ENCODE measurements at places on chromosomes 1 and 21.

DNA sequence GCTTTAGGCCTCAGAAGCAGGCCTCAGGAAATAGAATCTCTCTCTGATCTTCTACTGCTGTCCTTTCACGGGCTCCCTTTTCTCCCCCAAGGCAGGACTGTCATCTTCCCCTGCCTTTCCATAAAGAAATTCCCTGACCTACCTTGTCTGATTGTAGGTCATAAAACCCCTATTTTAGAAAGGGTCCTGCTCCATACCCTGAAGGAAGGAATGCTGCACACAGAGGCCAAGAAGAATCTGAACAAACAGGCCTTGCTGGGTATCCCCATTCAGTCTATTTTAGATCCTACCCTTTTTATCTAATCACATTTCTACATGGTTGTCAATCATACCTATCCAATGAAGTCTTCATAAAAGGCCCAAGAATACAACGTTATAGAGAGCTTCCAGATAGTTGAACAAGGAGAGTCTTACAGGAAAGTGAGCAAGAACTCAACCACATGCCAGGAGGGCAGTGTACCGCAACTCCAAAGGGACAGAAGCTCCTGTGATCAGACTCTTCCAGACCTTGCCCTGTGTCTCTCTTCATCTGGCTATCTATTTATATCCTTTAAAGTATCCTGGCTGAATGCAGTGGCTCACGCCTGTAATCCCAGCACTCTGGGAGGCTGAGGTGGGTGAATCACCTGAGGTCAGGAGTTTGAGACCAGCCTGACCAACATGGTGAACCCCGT is 93.1 kb downstream of the SLC16A1 start:
- DNase-seq: no peak

- DNase-seq: peak; percentile 42
Measured at GRCh38 chr1:2148691-2149090, 45.9 kb downstream of the FAAP20 start.

DNA sequence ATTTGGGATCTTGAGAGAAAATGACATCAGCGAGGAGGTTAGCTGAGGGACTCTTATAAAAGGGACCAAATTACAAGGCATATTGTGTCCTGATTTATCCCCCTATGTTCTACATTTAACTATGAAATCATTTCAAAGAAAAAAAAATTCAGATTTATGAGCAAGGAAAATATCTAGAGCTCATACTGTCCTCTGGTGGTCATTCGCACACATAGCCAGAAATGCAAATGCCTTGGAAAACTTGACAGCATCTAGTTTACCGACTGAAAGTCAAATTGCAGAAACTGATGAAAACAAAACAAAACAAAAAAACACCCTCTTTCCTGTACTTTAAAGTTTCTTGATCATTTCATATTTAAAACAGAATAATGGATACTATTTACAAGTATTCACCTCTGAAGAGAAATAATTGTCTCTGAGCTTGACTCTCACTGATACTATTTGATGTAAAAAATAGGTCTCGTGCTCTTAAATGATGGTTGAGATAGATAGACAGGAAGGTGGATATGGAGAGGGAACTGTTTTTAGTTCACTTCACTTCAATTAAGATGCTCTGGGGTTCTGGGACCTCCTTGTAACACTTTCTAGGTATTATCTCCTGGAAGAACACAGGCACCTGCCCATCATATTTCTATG is 253.8 kb downstream of the PCP4 start:
- no peak for DNase-seq

GRCh38 chr1:16111771-16112595 is 38.5 kb upstream of the FAM131C start:
- DNase-seq: no peak

- no peak for DNase-seq
Measured at GRCh38 chr1:185215911-185216310, 58.9 kb downstream of the SWT1 start.

- DNase-seq: no peak
Measured at GRCh38 chr1:23018661-23019093, 591 bp upstream of the KDM1A start.

GRCh38 chr1:218971156-218971555 is 202.5 kb upstream of the LYPLAL1 start:
- no peak for DNase-seq

DNA sequence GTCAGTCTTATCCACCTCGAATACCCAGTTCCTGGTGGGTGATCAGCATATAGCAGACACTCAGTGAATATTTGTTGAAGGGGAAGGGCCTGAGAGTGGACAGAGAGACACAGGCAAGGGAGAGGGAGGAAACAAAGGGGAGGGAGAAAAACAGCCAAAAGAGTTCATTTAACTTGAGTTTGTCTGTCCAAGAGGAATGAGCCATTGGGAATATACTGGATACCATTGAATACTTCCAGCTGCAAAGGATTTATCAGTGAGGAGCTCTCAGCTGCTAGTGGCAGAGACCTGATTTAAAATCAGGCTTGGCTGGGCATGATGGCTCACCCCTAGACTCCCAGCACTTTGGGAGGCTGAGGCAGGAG is 11.5 kb upstream of the BGLAP start:
- DNase-seq: no peak

DNA sequence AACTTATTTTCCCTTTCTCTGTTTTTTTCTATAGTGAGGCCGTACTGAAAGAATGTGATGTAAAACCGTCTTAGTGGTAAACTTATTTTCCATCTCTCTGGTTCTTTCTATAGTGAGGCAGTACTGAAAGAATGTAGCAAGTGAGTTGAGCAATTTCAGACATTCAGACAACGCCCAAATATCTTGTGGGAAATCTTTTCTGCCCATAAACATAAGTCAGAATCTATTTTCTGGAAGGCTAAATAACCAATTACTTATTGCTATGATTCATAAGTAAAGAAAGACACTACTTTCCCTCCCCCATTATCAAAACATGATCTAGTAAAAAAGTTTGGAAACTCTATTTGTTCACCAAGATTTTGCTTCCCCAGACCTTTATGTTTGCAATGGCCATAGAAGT is 18.8 kb upstream of the SCCPDH start:
- no peak for DNase-seq

GRCh38 chr1:228270032-228270431 is 62.2 kb downstream of the OBSCN start:
- peak; percentile 55 for DNase-seq

GRCh38 chr1:6041432-6042062 is 4.1 kb upstream of the KCNAB2 start:
- no peak for DNase-seq

- DNase-seq: no peak
Measured at GRCh38 chr1:223423641-223424233, 30.5 kb downstream of the CCDC185 start.

- DNase-seq: no peak
Measured at GRCh38 chr21:35198982-35199732, 150.1 kb upstream of the RUNX1 start.

GRCh38 chr1:202809597-202810159 is 1.1 kb upstream of the PCAT6 start:
- DNase-seq: no peak

GRCh38 chr21:35336534-35336933 is 287.4 kb upstream of the RUNX1 start:
- DNase-seq: no peak

DNA sequence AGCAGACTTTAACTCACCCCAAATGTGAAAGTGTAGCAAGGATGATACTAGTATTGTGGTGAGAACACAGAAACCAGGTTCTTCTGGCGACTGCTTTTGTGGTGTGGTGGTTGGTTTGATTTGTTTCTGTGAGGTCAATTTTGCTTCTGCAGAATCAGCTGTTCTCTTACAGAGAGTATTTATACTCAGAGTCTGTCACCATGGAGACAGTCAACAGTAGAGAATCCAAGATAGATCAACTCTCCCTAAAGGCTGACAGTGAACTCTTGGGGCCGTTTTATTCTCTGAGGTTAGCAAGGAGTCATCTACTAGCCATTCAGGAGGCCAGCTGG is at the start of gene CFAP107:
Gene CFAP107, plus strand, starts transcription at position 209 of the 332 bp plus-strand sequence. CDS start 231 bp downstream, outside the sequence.
- DNase-seq: no peak

DNA sequence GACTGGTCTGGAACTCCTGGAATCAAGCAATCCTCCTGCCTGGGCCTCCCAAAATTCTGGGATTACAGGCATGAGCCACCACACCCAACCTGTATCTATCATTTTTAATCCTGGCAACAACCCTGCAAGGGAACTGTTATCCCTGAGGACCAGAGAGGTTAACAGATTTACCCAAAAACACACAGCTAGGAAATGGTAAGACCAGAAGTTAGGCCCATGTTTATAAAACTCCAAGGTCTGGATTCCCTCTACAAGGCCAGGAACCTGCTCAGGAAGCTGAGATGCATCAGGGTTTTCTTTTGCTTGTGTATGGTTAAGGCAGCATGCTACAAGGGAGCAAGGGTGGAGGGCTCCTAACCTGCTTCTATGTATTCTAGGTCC is 17.8 kb upstream of the TTC39A start:
- no peak for DNase-seq

- DNase-seq: no peak
Measured at GRCh38 chr1:41900603-41901444, 17.9 kb downstream of the HIVEP3 start.

DNA sequence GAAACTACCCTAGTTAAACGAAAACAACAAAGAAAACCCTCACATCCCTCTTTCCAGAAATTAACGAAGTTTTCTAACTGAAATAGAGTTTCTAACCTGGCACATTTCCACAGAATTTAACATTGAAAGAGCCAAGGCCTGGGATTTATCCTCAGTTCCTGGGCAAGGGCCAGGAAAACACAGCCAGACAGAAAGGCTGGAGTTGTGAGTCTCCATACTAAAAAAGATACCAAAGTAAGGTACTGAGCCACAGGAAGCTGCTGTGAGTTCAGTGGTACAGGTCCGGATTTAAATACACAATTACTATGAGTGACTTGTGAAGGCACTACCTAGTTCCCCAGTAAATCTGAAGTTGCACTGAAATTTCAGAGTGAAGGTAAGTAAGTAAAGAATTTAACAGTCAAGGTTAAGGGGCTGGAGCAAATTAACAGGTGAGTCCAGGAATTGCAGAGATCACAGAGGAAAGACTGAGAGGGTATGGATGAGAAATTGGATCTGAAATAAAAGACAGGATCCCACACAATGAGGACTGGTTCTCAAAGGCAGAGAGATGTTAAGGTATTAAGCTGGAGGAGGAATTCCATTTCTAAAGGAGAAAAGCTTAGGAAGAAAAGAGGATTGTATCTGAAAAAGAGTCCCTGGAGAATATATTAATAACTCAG is 905 bp downstream of the LIX1L start:
- no peak for DNase-seq

GRCh38 chr1:109383087-109383779 is 14.5 kb downstream of the SORT1 start:
- no peak for DNase-seq

DNA sequence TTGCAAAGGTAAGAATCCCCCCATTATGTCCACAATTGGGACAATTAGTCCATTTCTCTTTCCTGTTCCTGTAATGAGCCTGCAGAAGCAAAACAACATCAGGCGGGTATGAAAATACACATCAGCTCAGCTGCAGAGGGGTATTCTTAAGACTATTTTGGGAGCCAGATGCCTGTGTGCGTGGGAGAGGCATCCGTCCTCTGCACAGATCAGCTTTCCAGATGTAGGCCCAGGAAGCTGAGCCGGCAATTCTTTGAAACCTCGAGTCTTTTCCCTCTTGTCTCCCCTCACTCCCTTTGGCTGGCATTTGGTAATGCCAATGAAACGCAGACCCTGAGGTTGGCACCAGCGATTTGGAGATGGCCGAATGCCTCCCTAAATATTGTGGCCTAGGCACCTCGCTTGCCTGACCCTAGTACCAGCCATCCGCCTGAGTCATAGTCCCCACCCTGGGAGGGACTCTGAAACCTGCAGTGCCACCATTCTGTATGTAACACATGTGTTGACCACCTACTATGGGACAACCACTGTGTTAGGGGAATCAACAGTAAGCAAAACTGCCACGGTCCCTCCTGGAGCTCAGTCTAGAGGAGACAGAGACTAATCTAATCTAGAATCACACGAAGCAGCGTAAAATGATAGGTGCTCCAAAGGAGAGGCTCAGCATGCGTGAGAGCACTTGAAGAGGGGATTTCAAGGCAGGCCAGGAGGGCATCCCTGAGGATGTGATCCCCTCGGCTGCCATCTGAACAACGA is 603.0 kb downstream of the MATN1 start:
- no peak for DNase-seq

DNA sequence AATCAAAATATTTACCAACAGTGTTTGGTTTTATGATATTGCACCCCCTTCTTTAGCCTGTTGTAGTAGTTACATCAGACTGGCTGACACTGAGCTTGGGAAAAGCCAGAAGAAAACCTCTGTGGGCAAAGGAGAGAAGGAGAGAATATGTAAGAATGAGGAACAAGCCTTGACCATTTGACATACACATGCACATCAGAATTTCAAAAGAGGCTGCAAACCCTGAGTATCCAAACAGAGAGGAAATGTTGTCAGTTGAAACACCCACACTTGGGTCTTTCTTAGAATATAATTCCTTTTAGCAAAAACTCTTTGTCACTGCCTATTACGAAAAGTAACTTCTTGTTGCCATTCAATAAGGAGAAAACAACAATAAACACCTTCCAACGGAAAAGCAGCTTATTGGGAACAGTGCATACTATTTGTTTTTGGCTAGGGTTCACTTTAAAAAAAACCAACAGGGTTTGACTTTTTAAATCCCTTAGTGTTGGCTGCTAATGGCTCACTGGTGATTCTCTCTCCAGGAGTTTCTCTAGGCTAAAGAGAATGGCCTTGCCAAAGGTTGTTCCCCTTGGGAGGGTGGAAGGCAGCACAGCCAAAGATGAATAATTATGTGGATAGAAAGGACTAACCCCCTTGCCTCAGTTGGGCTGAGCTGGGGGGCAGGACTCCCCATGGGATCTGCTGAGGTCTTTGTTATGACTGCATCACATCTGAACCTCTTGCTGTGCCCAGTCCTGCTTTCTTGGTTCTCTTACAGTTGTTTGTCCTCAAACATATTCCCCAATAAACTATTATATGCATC is 48.9 kb downstream of the GORAB start:
- DNase-seq: no peak

- DNase-seq: no peak
Measured at GRCh38 chr1:116569381-116569670, 1.5 kb downstream of the CD58 start.

DNA sequence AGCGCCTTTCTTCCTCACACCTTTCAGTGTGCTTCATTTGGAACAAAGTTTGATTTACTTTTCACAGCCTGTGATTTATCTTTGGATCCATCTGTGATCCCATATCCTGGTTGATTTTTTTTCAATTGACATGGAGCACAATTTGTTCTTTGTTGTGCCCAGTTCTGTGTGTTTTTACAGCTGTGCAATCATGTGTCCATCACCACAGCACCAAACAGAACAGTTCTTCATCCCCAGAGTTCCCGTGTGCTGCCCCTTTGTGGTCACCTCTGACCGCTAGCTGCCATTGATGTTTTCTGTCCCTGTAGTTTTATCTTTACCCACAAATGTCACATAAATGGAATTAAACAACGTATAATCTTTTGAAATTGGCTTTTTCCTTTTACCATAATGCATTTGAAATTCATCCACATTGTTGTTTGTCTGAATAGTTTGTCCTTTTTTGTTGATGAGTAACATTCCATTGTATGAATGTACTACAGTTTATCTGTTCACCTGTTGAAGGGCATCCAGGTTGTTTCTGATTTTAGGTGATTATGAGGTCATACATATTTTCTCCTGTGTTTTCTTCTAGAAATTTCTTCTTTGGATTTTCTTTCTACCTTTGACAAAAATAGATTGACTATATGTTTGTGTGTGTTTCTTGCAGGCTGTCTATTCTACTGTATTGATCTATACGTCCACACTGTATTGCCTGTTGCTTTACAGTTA is 17.4 kb downstream of the MIGA1 start:
- DNase-seq: peak; percentile 50

GRCh38 chr1:30692948-30693301 is 30.5 kb downstream of the MATN1 start:
- no peak for DNase-seq

Measured in glomerular endothelial cell (primary cell).